ENCODE measurements at places on chromosomes 3 and 15.

GRCh38 chr3:41320953-41321641, 121.8 kb downstream of the CTNNB1 start:
- no peak for DNase-seq

- DNase-seq, result peak; percentile 9
Observed at GRCh38 chr3:193040836-193041672, 123.4 kb upstream of the MB21D2 start.

DNA sequence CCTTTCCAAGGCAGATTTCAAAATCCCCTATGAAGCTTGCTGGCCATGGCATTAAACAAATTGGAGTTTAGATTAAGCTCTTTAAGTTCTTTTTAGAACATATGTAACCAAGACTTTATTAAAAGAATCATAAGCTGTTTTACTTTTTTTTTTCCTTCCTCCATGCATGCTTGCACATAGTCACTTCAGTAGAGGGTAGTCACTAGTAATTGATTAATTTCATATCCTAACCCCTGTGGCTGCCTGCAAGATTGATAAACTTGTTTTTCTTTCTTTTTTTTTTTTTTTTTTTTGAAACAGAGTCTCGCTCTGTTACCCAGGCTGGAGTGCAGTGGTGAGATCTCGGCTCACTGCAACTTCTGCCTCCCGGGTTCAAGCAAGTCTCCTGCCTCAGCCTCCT, 33.3 kb upstream of the ZKSCAN7 start:
- no peak for DNase-seq

GRCh38 chr3:13011573-13012220, 61.5 kb downstream of the IQSEC1 start:
- DNase-seq, result no peak

GRCh38 chr3:121274411-121274810, 271.4 kb downstream of the POLQ start:
- DNase-seq, result no peak

- no peak for DNase-seq
Observed at GRCh38 chr3:58190291-58190690, 20.5 kb downstream of the DNASE1L3 start.

DNA sequence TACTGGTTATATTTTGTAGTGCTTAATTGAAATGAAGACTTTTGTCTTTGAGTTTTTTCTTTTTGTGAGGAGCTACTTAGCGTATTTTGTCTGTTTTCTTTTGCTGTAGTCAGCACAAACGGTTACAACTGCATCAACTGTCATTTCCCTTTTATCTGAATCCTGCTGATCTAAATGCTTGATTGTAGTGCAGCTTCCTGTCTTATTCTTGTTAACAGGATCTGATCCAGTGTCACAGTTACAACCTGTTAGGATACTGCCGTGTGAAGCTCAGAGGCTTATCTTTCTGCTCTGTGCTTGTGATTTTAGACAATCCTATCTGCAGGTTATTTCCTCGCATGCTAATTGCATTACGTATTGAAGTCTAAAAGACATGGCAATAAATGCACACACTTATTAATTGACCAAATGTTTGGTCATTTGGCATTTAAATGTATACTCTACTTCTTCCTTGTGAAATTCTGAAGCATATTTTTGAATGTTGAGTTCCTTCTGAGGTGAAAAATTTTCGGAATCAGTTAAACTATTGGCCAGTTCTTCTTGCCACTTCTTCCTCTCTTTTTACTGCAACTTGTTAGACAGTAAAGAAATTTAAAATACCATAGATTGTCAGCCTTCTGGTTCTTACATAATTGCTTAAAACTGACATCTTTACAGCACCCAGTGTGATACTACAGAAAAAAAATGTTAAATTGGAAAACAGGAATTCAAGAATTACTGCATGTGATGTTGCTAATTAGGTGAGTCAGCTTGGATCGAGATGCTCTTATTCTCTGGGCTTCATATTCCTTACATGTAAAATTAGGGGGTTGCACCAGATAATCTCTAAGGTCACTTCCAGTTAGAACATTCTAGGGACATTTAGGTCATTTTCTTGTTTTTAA, 168.2 kb downstream of the MBNL1 start:
- DNase-seq, result no peak

DNA sequence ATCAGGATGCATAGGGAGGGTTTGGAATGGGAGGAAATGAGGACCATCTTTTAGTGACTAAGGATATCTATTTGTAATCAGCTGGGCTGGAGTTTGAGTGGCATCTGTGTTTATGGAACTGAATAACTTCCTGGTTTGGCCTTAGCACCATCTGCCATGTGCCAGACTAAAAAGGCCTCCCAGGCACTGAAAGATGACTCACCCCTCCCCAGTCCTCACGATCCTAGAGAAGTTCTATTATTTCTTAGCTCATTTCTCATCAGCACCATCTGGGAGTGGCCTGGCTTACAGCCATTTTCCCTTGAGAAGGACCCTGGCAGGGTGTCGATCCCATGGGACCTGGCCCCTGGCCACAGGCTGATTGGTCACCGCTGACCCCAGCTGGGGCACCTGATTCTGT, 23.9 kb upstream of the CTXND1 start:
- DNase-seq, result no peak

DNA sequence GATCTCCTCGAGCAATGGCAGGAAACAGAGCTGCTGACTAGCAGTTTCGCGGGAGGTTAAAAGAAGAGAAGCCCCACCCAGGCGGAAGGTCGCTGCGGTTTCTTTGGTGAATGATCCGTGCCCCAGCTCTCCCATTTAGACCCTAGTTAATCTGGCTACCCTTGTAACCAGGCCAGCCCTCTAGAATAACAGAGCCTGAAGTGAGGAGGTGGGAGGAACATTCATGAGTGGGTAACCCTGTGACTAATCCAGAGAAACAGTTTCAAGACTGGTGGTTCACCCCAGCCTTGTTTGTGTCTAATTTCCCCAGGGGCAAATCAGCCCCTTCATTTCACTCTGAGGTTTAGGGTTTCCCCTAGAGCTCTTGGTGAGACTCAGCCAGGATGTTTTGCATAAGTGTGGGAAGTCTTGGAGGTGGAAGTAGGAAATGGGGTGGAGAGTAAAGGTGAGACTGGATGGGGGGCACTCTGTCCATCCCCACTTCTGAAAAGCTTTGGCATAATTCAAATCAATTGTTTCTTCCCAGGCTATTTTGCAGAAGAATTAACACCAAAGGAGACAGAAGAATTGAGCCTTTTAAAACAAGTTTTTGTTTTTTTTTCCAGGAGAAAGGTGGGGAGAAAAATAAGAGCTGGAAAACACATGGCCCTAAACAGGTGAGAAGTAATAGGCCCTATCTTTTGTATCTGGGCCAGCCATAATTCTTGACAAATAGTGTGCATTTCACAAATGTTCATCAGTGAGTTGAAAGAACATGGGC, 303.1 kb downstream of the RPLP1 start:
- DNase-seq, result no peak

- DNase-seq, result peak; percentile 45
Observed at GRCh38 chr3:42229942-42230688, 35.9 kb downstream of the CCK start.

DNA sequence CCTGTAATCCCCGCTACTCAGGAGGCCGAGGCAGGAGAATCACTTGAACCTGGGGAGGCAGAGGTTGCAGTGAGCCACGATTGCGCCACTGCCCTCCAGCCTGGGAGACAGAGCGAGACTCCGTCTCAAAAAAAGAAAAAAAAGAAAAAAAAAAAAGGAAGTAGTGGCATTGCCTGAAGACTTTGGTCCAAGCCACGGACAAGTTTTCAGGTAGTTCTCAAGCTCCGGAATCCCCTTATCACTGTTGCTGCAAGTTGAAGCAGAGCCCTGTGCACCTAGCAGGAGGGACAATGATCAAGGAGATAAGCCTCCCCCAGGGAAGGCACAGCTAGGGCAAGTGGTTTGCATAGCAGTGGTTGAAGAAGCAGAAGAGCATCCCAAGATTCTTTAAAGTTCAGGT, 97.6 kb downstream of the MEX3B start:
- DNase-seq, result no peak

GRCh38 chr15:39376371-39376909, 204.4 kb upstream of the THBS1 start:
- DNase-seq, result no peak

GRCh38 chr15:31320022-31320421, 6.6 kb upstream of the KLF13 start:
- DNase-seq, result no peak

GRCh38 chr15:57403017-57403416, 26.7 kb downstream of the CGNL1 start:
- no peak for DNase-seq

- DNase-seq, result no peak
Observed at GRCh38 chr3:148727231-148727630, 29.5 kb downstream of the AGTR1 start.

GRCh38 chr3:20154928-20155327, 31.1 kb downstream of the SGO1 start:
- DNase-seq, result no peak

GRCh38 chr15:60850903-60851302, 372.0 kb upstream of the ICE2 start:
- no peak for DNase-seq

- no peak for DNase-seq
Observed at GRCh38 chr15:46366360-46367007, 731.7 kb downstream of the SQOR start.

GRCh38 chr15:57932348-57932747, 133.2 kb downstream of the ALDH1A2 start:
- DNase-seq, result no peak

DNA sequence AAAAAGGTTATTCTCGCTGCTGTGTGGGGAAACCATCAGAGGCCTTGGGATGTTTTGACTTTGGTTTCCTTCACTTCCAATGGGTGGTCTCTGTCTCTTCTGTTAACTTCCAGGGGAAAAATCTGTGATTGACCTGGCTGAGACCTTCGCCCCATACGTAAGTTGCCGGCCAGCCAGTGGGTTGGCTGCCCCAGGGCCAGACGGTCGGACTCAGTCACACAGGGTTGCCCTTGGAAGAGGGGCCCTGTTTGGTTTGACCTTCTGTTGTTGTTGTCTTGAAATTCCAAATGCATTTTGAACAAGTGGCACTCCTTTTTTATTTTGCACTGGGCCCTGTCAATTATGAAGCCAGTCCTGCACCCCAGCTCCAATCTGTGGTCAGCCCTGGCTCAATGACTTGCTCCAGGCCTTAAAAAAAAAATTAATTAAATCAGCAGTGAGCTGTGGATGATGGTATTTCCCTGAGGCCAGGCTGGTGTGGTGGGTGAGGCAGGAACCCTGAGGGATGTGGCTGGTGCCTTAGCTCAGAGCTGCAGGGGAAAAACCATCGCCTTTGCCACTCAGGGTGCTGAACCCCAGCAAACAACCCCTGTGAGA, 4.5 kb downstream of the FAM107A start:
- DNase-seq, result no peak

- no peak for DNase-seq
Observed at GRCh38 chr3:114582929-114583328, 289.1 kb downstream of the TIGIT start.

GRCh38 chr3:150521463-150521862, 24.8 kb downstream of the SERP1 start:
- no peak for DNase-seq

DNA sequence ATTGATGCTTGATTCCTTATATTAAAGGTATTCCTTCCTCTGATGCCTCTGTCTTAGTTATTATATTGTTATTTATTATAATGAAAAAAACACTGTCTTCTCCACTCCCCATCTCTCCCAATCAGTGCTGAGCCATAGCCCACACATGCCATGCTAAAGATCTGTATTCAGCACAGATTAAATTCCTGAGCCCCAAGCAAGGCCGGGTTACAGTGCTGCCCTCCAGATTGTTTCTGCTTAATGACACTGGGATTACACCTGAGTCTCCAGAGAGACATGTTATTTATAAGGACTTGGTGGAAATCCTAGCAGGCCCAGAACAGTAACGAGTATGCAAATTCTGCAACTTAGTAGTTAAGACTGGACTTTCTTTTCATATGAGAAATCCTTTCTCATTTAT, 305.9 kb upstream of the UMPS start:
- no peak for DNase-seq

- DNase-seq, result no peak
Observed at GRCh38 chr3:62659660-62660059, 215.6 kb downstream of the CADPS start.

DNA sequence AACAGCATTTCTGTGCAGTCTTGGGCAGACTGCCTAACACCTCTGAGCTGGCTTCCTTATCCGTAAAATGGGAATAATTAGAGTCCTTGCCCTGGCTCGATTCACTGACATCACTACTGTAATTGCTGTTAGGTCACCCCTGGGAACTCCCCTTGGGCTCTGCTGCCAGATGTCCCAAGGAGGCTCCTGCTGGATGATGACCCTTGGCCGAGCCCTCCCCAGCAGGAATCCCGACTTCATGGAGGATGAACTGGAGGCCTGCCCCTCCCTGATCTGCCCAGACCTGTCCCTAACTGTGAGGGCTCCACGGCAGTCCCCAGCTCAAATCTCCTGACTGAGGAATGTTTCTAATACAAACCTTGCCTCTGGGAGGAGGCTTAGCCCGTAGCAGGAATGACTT, 18.0 kb downstream of the ESYT3 start:
- no peak for DNase-seq

GRCh38 chr3:151085227-151085888, at the start of gene MED12L:
MED12L (plus strand) TSS chr3:151085664; CDS start chr3:151086927, 1,263 bp downstream.
- peak; percentile 32 for DNase-seq

GRCh38 chr15:48703544-48703943, 58.0 kb upstream of the FBN1 start:
- DNase-seq, result no peak

GRCh38 chr15:64560998-64561397, 100.6 kb downstream of the ZNF609 start:
- DNase-seq, result no peak

Data from amniotic stem cell (primary cell).